ENCODE measurements at places on chromosomes 5 and 9.
A peak's percentile ranks its signal among the peaks of the same experiment; 100 is the strongest.

DNA sequence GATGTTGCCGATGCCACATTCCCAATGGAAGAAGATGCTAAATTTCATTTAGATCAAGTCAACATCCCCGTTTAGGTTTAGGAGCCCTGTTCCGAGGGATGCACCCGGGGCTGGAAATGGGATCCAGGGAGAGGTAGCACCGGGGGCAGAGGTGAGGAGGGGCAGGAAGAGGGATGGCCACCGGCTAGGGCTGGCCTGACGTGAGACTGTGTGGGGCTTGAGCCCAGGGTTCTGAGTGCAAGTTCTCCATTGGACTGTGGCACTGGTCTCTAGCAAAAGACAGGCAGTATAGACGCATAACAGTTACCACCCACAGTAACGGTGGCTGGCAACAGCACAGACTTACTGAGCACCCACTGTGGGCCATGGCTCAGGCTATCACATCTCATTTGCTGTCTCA is 209.0 kb upstream of the MVB12B start:
- DNase-seq = no peak

GRCh38 chr5:107235167-107235566 is 435.6 kb downstream of the EFNA5 start:
- no peak for DNase-seq

DNA sequence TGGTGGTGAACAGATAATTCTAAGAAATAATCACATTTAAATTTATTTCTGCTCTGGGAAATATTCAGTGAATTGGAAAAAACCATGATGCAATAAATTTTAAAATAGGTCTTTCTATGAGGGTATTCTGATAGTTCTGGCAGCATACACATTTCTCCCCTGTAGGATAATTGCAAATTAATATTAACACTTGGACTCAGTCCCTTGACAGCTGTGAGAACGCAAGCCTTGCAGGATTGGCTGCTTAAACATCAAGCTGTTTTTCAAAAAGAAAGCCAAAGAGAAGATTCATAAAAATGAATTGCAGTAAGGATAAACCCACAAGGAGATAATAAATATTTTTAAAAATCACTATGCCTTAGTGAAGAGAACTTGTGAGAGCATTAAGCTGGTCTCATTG is 180.0 kb downstream of the MTRR start:
- no peak for DNase-seq

- DNase-seq = no peak
Measured at GRCh38 chr5:78001197-78001596, 225.1 kb upstream of the TBCA start.

- no peak for DNase-seq
Measured at GRCh38 chr5:103744159-103744558, 181.6 kb upstream of the NUDT12 start.

DNA sequence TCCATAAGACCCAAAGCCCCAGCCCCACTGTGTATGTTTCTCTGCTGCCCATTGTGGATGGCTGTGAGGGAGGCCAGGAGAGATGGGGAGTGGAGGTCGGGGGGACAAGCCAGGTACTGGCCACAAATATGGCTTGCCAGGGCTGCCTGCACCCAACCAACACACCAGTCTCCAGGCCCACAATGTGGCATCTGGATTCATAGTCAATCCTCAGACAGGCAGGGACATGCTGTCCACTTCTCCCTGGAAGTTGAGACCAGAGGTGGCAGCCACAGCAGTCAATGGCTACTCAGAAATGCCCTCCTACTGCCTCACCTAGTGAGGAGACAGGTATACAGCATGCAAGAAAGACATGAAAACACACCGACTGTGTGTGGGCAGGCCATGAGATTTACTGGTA is 61.2 kb upstream of the SLC25A51 start:
- DNase-seq = no peak

DNA sequence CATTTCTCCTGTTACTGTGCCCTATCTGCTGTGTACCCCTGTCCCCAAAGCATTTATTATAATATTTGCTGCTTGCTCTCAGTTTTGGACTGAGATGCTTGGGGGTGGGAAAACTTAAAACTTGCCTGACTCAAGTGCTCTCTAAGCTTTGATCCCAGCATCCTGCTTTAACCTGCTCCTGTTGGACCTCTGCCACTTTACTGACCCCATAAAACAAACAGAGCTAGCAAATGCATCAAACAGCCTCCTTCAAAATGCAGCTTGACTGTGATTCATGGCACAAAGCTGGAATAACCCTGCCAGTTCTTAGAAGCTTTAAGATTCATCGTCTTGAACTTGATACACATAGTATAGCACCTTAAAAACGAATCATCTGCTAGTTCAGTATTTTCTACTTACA is 212.5 kb downstream of the DEPDC1B start:
- DNase-seq = no peak

GRCh38 chr5:117614408-117614807 is 1039.8 kb upstream of the SEMA6A start:
- no peak for DNase-seq

- no peak for DNase-seq
Measured at GRCh38 chr5:149796030-149796429, 65.9 kb downstream of the PPARGC1B start.

- DNase-seq = no peak
Measured at GRCh38 chr9:120635011-120635410, 55.0 kb upstream of the CDK5RAP2 start.

GRCh38 chr9:35789541-35789940 is 1.9 kb upstream of the NPR2 start:
- DNase-seq = no peak

GRCh38 chr9:79615038-79615437 is 43.3 kb downstream of the TLE4 start:
- no peak for DNase-seq

DNA sequence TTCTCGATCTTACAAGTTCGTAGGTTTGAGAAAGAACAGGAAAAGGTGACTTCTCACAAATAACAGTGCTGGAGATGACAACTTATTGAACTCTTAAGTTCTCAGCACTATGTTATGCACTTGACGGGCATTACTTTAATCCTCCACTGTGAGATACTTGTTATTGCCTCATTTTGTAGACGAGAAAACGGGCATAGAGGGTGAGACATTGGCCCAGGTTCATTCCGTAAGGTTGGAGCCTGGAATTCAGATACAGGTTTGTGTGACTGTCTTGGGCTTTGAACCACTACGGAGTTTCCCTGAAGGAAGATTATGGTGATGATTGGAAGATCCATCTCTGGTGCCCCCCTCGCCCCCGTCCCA is 657 bp downstream of the MAT2B start:
- no peak for DNase-seq

DNA sequence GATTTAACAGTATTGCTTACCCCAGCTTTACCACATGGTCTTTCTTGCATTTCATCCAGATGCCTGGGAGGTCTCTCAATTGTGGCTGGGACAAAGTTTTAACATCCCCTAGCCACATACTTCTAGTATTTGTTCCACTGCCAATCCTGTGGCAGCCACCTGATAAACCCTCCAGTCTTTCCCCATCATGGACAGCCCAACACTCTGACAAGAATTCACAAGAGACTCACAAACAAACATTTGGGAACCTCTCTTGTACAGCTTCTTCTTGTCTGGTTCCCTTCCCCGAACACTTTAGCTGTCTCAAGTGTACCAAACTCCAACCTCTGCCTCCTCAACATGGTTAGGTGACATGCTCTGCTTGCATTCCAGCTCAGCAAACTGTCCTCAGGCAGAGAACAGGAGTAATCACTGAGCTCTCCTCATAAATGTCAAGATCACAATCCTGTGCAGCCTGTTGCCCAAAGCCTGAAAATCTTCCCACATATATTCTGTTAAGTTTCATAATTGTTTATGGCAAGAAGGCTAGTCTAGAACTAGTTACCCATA is 59.7 kb downstream of the STRBP start:
- no peak for DNase-seq

GRCh38 chr5:16536246-16536645 is 70.6 kb upstream of the ZNF622 start:
- no peak for DNase-seq

GRCh38 chr5:3517348-3517747 is 78.3 kb upstream of the IRX1 start:
- no peak for DNase-seq

DNA sequence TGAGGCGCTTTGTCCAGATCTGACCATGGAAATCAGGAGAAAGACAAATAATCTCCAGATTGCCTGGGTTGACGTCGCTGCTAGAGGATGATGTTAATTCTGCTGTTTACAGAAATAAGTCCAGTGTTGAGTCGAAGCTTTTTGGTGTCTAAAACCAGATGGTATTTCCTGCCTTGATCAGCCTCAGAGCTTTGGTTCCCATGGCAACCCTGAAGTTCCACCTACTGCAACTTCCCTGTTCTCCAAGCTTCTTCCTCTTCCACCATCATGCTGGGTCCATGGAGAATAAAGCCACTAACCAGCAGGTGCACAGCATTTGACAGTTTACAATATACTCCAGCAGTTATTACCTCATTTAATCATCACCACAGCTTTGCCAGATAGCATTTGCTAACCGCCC is 18.0 kb upstream of the GABBR2 start:
- no peak for DNase-seq

DNA sequence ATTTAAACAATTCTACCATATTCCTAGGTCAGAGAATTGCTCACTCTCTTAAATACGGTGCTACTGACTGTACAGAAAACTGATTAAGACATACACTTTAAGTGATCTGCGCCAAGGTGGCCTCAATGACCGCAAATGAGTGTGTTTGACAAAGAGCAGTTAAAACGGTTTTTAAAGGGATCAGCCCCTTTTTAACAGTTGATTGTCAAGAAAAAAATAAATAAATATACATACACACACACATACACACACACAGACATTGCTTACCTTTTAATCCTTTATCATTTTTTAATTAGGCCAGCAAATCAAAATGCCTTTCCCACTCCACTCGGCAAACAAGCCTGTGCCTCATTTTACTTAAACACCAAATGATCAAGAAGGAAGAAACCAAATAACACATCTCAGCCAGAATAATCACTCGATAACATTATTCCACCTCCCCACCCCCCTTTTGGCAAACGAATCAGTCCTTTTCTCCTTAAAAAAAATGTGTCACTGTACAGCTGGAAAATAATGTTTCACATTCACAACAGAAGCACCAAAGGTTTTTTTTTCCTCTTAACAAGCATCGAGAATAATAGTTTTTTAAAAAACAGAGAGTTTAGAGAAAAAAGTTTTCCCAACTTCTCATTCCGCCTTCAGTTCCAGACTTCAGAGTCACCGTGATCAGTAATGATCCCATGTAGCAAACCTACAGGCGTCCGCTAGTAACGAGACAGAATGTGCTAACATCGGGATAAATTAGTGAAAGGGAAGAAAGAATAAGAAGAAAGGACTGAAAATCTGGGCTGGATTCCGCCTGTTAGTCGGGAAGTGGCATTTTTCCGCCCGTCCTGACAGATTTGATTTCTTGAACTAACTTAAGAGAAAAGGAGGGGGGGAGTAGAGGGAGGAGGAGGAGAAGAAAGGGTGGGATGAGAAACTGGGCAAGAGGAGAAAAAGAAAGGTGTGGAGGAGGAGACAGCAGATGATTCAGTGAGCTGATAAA is at the start of gene ZNF608:
Gene ZNF608, minus strand, starts transcription at position 712 of the 988 bp plus-strand sequence. CDS start 1,650 bp downstream, outside the sequence.
- DNase-seq = no peak

DNA sequence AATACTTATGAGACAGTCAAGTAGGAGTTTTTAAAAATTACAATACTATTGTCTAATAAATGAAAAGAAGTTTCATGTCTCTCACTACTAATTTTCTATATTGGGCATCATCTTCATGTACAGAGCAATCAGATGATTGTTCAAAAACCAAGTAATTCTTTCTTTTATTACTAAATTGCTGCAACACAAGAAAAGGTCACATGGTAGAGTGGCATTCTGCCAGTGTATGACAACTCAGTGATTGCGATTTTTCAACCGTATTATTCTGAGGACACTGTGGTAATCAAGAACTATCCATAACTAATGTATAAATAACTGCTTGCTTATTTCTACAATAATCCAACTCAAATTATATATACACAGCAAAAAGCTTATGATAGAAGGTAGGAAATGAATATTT is 96.7 kb upstream of the GRHPR start:
- no peak for DNase-seq

GRCh38 chr9:132350861-132351315 is 3.9 kb downstream of the SETX start:
- DNase-seq = no peak

DNA sequence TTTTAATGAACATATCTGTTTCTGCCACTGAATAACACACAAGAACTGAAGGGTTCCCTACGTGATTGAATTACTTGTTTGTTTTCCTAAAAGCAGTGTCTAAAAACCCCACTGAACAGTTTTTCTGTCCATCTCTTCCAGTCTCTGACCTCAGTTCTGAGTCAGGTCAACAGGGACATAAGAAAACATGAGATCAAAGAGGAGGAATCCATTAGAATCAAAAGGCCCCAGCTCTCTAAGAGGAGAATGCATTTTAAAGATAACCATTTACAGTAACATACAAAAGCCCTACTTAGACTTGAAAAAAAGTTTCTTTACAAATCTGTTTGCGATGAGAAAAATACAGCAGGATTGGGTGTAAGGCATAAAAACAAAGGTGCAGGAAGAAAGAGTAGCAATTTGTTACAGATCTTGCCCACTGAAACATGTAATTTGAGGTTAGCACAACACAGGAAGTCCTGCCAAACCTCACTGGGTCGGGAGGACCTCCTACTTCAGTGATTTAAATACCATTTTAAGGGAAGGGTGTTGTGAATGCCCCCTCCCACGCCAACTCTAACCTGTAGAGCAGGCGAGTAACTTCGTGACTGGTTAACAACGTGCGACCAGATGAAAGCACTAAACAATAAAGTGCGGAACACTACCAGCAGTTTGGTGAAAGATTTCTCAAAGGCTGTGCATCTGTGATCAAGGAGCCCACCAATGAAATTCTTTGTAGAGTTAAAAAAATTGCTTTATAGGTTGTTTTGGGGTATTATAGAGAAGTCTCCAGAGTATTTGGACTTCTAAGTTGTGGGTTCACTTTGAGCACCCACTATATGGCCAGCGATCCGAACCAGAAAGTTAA is 1.3 kb downstream of the QSOX2 start:
- peak; percentile 24 for DNase-seq

DNA sequence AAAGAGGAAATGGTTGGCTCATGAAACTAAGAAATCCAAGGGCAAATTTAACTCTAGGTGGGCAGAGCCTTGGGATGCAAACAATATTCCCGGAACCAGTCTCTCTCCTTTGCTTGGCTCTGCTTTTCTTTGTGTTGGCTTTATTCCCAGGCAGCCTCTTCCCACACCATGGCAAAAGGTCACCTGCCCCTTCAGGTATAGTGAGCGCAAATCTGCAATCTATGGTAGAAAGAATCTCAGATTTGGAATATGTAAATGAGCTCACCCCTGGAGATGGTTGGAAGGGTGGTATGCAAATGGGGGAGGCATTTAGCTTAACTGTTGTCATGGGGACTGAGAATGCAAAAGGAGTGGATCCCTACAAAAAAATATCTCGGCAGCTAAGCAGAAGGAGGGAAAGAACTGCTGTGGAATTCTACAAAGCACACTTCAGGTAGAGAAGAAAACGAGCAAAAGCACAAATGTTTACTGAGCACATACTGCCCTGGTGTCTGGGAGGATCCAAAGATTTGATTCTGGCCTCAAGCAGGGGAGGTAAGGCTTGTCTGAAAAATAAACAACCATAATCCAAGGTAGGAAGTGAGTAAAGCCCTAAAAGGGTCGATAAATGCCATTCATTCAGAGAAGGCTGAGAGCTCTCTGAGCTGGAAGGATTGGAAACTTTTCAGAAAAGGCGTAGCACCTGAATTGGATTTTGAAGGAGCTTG is 139.7 kb downstream of the TLE1 start:
- DNase-seq = no peak
